ENCODE measurements at places on chromosomes 6 and 20.

DNA sequence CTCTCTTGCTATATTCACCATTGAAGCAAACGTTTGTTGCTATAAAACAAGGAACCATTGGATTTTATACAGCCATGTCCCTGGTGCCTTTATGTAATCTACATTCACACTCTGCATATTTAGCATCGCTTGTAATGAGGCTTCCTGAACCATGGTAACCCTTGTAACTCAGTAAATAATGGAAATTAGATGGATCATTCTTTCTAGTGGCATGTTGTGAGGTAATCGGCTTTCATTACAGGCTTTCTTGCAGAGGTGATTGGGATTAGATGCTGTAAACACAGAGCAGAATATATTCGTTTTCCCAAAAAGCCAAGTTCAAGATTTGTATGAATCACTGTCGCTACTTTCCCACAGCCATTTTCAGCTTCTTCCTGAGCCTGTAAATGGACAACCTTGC, 36.1 kb downstream of the SMPDL3A start:
- no peak for DNase-seq

DNA sequence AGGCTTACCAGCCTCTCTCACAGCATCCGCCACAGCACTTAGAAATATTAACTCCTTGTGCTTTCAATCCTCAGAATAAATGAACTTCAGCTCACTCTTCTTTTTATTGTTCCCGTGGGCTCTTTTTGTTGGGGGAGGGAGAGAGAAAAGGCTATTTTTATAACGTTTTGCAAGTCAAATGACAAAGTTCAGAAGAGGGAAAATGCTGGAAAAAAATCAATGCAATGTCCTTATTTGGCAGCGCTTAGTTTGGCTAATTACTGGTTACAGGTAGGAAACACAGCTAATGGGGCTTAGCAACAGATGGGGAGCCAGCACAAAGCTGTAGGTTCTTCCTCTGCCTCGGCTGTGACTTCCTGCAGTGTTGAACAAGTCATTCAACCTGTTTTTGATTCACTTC, 1067.0 kb upstream of the MAP3K7 start:
- no peak for DNase-seq

GRCh38 chr6:73309535-73309784, 44.6 kb downstream of the DPPA5 start:
- DNase-seq = no peak

- DNase-seq = peak; percentile 30
These were observed 9.0 kb downstream of the PTPN1 start for GRCh38 chr20:50519036-50519762.

DNA sequence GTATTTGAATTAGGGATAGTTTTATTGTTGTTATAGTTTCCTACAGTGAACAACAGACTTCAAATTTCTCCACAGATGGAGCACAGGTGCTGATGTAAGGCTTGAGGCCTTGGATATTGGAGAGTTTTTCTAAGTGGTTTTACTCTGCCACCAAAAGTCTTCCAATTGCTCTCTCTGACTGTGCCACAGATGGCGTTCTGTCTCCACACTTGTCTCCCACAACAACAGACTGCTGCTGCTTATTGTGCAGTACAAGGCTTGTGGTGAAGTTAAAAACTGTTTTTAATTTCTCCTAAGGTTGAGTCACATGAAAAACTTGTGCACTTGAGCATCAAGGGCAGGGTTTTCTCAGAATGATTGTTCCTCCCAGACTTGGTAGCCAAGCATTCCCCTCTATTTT, 460.9 kb upstream of the KHDRBS2 start:
- no peak for DNase-seq

DNA sequence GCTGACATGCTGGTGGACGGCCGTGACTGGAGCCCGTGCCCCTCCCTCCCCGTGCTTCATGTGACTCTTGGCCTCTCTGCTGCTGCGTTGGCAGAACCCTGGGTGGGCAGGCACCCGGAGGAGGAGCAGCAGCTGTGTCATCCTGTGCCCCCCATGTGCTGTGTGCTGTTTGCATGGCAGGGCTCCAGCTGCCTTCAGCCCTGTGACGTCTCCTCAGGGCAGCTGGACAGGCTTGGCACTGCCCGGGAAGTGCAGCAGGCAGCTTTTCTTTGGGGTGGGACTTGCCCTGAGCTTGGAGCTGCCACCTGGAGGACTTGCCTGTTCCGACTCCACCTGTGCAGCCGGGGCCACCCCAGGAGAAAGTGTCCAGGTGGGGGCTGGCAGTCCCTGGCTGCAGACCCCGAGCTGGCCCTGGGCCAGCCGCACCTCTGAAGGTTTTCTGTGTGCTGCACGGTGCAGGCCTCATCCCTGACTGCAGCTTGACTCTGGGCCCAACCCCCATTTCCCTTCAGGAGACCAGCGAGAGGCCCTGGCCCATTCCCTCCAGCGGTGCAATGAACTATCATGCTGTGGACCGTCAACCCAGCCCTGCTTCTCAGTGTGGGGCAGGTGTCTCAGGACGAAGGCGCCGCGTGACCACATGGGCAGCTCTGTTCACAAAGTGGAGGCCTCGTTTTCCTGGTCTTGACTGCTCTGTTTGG, 8.1 kb downstream of the NPBWR2 start:
- no peak for DNase-seq

- DNase-seq = no peak
These were observed 132.5 kb downstream of the ALDH8A1 start for GRCh38 chr6:134817448-134817847.

GRCh38 chr6:125269328-125269985, 32.3 kb downstream of the HDDC2 start:
- DNase-seq = no peak

DNA sequence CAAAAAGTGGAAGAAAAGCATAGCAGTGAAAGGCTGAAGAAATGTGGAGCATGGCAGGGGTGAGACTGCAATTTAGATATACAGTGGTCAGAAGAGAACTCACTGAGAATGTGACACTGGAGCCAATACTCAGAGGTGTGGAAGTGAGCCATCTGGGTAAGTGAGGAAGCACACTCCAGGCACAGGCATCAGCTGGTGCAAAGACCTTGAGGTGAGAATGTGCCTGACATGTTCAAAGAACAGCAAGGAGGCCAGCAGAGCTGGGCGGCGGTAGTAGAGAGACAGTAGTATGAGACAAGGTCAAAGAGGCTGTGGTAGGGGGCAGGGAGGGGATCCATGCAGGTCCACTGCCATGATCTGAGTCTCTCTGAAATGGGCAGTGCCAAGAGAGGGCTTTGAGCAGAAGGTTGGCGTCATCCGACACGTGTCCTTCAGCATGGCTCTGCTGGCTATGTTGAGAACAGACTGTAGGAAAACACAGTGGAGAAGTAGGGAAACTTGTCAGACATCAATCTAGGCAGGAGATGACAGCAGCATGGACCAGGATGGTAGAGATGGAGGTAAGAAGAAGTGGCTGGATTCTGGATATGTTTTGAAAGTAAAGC, 84.4 kb downstream of the PLCG1 start:
- no peak for DNase-seq

DNA sequence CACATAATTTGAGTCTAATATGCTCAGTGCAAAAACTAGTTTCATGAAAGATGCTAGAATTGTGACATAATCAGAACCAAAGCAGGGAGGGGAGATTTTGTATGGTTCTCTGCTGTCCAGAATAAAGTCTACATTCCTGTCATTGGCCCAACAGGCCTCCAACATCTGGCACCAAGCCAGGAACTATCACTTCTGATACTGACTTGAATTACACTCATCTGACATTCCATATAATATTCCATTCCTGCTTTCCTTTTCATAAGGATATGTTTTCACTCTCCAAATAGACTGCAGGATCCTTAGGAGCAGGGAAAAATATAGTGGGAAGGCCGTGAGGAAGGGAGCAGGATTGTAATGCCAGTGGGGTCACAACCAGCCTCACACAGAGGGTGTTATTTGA, 84.6 kb upstream of the BTN3A2 start:
- DNase-seq = no peak

DNA sequence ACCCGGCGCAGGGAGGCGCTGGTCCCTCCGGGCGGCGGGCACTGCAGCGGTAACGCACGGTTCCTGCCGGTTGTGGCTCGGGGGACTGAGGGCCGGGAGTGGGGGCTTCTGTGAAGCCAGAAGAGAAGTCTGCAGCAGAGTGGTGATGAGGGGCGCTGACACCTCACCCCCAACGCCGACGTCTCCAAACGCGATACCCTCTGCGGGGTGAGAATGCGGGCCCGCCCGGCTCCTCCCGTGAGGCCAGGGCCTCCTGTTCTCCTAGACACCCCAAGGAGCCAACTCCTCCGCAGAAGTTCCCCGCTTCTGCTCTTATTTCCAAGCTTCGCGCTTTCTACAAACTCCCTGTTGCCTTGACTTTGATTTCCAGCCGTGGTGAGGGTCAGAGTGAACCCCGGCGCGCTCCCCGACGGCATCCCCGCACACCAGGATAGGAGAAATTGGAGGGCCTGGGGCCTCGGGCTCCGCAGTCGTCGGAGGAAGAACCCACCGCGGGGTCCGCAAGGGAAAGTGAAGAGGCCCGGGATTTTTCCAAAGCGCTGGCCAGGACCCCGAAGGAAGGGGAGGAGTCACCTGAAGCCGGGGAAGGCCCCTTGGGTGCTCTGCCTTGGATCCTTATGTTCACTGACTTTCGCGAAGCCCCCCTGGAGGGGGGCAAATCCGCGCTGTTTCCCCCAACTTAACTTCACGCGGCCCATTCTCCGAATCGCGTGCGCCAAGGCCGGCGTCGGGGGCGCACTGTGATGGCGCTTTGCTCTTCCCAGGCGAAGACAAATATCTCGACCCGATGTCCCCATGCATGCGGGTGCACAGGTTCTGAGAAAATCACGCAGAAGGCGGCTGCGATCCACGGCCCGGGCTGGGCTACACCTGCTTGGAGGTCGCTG, 3.1 kb upstream of the INSM1 start:
- DNase-seq = no peak

- no peak for DNase-seq
These were observed 20.0 kb downstream of the VTA1 start for GRCh38 chr6:142167071-142167470.

GRCh38 chr6:22231616-22232015, 65.2 kb downstream of the PRL start:
- DNase-seq = no peak

- DNase-seq = no peak
These were observed 19.8 kb downstream of the GLP1R start for GRCh38 chr6:39068391-39068790.

GRCh38 chr6:99132026-99132635, 184.4 kb upstream of the FBXL4 start:
- no peak for DNase-seq

GRCh38 chr6:44657206-44657819, 269.8 kb downstream of the CDC5L start:
- no peak for DNase-seq

- DNase-seq = no peak
These were observed 3.8 kb downstream of the TRIM15 start for GRCh38 chr6:30167101-30167500.

DNA sequence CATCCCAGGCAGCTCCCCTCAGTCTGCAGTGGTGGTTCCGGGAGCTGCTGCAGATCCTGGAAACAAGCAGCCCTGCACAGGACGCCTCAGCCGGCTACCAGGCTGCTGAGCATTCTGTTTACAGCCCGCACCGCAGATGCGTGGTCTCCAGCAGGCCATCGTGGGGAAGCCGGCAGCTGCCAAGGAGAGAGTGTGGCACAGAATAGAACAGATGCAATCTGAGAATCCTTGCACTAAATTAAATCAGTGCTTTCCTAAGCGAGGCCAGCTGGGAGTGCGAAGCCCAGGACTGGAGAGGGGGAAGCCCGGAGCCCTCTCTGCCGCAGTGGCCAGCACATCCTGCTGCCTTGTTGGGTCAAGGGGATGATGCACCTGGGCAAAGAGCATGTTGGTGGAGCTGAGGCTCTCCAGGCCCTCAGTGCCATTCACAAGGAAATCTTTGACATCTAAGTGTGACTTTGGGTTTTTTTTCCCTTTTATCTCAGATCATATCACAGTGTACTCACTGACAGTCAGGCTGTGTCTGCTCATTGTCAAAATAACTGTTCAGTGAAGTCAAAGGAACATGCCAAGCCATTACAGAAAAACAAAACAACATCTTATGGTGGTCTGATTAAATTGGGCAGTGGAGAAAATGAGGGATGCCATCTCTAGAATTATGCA, 118.1 kb downstream of the SYNDIG1 start:
- no peak for DNase-seq

DNA sequence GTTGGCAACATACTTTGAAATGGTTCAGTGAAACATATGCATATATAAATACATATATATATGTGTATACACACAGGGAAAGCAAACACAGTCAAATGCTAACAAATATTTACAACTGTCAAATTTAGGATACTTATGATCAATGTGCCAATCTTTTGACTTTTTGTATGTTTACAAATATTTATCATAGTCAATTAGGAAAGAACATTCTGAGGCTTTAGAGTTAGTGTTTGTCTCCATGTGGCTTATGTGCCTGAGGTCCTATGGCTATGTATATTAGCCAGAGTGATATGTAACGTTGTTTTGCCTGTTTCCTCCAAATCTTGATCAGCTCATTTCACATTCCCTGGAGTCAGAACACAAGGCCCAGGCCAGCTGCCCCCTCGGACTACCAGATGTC, 126.5 kb upstream of the MAN1A1 start:
- DNase-seq = no peak

GRCh38 chr6:153538491-153538890, 407.4 kb upstream of the RGS17 start:
- DNase-seq = no peak

DNA sequence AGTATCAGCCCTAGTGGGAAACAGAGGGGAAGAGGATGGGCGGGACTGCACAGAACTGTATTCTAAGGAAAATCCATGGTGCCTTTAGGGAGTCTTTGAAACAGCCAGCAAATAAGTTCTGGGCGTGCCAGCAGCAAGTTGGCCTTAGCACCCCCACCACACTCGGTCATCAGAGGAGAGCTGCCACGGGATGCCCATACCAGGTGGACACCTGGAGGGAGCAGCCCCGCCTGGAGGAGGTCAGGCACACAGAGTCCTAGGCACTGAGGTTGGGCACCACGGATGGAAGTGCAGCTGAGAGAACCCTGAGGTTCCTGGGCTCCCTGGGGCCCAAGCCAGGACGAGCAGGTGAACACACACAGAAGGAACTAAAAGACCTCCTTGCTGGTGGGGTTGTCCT, 180.8 kb upstream of the PROKR2 start:
- DNase-seq = no peak

- no peak for DNase-seq
These were observed 61.2 kb downstream of the PPP1R14C start for GRCh38 chr6:150203871-150204545.
